Fibroblast of pulmonary artery (primary cell): ENCODE measurements at places on chromosomes 6 and 20.

DNA sequence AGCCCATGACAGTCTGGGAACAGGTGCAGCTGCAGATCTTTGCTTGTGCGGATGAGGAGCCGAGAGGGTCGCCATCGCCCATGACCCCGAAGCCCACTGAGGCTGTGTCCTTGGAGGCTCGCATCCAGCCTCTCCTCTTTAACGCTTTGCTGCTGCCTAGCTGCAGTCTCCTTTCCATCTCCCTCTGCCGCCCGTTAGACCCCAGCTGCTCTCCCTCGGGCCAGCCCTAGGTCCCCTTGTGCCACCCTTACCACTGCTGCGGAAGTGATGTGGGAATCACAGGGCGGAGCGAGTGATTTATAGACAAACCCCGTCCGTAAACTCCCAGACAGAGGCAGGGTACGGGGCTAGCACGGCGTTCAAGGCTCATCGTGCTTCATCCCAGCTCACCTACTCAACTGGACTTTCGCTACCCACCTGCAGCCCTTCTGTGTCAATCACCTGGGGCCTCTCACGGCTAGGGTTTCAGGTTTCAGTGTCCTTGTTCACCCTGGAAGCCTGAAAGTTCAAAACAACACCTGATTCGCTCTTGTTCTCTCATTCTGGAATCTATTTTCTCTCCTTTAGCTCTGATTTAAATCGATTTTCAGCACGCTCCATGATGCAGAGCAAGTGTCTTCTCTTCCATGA is 76.1 kb downstream of the PAX1 start:
- DNase-seq: no peak

- DNase-seq: no peak
These were observed 19.1 kb downstream of the B4GALT5 start for GRCh38 chr20:49694450-49695071.

GRCh38 chr20:46752728-46753127 is 43.3 kb downstream of the SLC2A10 start:
- peak; percentile 74 for DNase-seq

- DNase-seq: no peak
These were observed 58.4 kb upstream of the TOP1 start for GRCh38 chr20:40970218-40970617.

DNA sequence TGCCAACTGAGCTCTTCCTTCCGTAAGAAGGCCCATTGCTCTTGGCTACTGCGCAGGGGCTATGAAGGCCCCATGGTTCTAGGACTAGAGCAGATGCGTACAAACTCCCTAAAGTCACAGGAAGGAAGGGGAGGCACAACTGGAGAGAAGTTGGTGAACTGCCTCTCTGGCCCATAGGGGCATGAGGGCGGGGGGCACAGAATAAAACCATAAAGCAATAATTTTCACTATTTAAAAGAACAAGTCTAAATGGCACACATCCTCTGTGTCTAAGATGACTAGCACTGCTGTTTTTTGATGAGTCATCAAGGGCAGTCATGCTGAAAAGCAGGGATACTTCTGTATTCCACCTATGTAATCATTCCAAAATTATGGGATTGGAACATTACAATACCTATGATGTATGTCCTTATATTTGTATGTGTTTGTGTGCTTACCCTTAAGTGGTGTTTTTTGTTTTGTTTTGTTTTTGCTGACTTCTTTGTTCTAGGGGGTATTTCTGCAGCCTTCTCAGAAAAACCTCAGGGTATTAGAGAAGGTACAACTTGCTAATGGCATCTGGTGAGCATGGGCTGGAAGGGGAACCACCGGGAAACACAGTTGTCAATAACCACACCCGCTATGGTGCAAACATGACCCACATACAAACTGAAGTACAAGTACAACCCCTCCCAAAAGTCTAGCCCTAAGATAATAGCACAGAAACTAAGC is 36.9 kb downstream of the B4GALT5 start:
- DNase-seq: peak; percentile 42

DNA sequence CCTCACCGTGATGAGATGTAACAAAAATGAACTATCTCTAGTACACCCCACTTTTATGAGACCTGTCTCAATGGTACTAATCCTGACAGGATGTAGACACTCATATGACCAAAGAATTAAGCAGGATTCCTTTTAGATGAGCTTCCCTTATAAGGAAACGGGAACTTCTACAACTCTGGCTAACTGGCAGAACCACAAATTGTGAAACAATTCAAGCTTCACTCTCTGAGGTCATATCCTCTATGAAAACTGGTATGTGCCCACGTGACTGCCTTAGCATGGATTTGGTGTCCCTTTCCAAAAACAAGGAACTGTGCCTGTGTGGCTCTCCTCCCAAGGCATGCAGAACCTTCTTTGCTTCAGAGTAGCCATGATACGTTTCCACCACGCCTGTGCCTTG is 14.1 kb upstream of the CPNE5 start:
- peak; percentile 96 for DNase-seq

GRCh38 chr6:92376691-92377090 is 1042.7 kb downstream of the EPHA7 start:
- no peak for DNase-seq

DNA sequence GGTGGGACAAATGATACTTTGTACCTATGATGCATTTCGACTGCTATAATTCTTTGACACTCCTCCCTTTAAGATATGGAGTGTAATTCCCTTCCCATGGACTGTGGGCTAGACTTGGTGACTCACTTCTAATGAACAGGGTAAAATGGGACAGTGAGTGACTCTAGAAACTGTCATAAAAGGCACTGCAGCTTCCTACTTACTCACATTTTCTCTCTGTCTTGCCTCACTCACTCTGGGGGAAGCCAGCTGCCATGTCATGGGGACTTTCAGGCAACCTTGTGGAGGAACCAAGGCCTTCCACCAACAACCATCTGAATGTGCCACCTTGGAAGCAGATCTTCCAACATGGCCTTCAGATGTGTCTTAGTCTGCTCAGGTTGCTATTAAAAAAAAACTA is 12.9 kb upstream of the GFOD1 start:
- no peak for DNase-seq

- no peak for DNase-seq
These were observed 399.9 kb downstream of the DOK5 start for GRCh38 chr20:54875307-54875706.

DNA sequence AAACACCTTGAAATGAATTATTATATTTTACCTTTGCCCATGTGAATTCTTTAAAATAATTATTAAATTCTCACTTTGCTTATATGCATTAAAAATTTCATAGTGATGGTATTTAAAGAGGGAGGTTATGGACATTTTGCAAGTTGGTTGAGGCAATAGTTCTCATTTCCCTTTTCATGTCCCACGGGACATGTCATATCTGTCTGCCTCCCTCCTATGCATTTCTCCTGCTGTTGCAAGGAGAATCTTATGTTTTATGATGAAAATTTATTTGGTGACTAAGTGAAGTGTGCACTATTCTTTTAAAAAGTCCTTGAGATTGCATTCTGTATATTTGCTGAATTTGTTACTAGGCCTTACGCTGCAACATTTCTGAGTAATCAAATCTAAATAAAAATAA is 67.2 kb downstream of the UTRN start:
- DNase-seq: peak; percentile 65

DNA sequence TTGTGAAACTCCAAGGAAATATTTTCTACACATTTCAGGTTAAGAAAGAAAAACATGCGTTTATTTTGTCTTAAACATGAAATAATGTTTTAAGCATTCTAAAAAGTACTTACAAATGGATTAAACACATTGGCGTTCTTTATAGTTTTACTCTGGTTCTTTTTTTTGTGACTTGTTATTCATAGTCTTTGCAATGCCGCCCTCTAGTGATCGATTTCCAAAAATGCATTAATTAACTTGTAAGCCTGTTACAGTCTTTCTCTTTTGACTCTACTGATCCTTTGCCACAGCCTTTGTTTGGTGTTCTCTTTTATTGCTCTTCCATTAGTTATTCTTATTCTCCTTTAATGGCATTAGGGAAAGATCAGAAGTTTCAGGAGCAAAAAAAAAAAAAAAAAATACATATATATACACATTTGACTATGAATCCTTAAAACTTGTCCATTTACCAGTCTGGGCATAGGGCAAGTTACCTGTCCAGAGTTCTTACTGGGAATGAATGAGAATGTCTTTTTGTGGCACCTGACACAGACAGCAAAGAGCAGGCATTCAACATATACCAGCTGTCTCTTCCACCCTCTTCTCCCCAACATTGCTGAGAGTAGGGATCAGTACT is 59.9 kb downstream of the MACROD2 start:
- peak; percentile 79 for DNase-seq

- DNase-seq: no peak
These were observed 144.7 kb downstream of the QRSL1 start for GRCh38 chr6:106773996-106774629.

GRCh38 chr6:16450821-16451220 is 212.4 kb downstream of the GMPR start:
- DNase-seq: peak; percentile 24

- DNase-seq: no peak
These were observed 173.8 kb upstream of the NRSN1 start for GRCh38 chr6:23952245-23952644.

GRCh38 chr6:14458669-14459266 is 341.2 kb downstream of the CD83 start:
- peak; percentile 94 for DNase-seq

- DNase-seq: no peak
These were observed 63.6 kb upstream of the NAA20 start for GRCh38 chr20:19953606-19954005.

GRCh38 chr6:99645986-99646385 is 39.4 kb downstream of the PRDM13 start:
- no peak for DNase-seq

DNA sequence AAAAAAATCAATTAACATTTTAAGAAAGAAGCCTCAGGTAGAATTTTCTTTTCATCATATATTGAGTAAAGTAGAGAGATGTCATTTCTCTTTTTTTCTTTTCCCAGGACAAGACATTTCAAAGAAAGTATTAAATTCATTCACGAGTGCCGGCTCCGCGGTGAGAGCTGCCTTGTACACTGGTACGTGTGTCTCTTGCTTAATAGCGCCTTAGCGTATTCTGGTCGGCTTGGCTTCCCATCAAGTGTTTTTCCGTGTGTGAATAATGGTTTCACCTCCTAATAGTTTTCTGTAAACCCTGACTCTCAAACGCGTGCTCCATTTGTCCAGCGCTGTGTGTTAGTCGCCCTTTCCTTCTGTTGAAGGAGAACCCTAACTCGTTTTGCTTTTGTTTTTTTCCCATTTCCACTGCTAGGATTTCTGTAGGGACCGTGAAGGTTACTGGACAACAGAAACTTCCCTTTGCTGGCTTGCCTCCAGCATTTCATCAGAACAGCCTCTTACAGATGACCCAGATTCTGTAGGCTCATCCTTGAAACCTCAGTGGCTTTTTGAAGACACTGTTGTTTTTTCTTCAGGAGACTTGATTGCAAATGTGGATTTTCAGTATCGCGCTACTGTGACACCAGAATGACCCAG is 45.7 kb upstream of the IRF4 start:
- DNase-seq: peak; percentile 17

DNA sequence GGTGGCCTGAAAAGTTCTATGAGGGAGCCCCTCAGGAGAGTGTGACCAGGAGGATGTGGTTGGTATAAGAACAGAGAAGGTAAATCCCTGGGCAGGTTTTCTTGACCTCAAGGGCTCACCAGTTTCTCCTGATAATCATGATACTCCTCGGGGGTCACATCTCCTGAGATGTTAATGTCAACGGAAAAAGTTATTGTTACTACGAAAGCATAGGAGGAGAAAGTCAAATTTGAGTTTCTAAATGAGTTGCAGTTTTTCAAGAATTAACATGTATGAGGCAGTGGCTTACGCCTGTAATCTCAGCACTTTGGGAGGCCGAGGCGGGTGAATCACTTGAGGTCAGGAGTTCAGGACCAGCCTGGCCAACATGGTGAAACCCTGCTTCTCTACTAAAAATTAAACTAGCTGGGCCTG is 23.4 kb downstream of the MGME1 start:
- no peak for DNase-seq

DNA sequence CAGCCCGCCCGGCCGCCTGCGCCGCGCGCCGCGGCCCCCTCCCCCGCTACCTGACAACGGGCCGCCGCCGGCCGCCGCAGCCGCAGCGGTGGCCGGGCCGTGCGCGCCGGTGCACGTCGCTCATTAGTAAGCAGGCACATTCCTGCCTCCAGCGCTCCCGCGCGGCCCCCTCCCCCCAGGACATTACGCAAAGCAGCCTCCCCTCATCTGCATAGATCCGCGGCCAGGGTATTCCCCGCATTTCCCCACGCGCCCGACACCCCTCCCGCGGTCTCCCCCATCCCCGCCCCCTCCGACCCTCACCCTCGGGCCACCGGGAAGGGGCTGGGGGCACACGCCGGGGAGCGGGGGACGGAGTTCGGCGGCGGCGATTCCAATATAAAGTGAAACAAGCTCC is at the start of gene HIVEP2:
HIVEP2 (minus strand) TSS at position 128 of the 397 bp plus-strand sequence. CDS start 170,438 bp downstream, outside the sequence.
- DNase-seq: peak; percentile 91

DNA sequence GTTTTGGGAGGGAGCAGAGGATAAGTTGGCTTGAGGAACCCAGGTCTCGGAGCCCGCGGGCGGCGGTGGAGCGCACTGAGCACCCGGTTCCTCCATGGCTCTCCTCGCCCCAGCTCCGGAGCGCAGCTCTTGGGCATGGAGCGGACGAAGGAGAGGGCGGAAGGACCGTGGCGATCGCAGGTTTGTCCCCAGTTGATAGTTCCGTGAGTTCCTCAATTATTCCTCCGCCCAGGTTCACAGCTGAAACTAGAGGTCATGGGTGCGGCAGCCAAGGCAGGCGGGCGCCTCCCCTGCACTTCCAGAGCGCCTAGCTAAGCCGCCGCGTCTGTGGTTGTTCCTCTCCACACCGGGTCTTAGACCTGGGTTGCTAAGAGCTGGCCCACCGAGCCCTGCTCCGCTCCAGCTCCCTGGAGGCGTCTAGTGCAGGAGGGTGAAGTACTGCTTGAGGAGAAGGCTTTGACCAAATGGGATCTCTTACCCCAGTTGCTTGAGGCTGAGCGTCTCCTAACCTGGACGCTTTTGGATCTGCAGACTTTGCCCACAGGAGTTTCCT is at the start of gene HTR1B:
HTR1B (minus strand) TSS at position 184 of the 553 bp plus-strand sequence; CDS start at position 96, 88 bp downstream.
- no peak for DNase-seq

DNA sequence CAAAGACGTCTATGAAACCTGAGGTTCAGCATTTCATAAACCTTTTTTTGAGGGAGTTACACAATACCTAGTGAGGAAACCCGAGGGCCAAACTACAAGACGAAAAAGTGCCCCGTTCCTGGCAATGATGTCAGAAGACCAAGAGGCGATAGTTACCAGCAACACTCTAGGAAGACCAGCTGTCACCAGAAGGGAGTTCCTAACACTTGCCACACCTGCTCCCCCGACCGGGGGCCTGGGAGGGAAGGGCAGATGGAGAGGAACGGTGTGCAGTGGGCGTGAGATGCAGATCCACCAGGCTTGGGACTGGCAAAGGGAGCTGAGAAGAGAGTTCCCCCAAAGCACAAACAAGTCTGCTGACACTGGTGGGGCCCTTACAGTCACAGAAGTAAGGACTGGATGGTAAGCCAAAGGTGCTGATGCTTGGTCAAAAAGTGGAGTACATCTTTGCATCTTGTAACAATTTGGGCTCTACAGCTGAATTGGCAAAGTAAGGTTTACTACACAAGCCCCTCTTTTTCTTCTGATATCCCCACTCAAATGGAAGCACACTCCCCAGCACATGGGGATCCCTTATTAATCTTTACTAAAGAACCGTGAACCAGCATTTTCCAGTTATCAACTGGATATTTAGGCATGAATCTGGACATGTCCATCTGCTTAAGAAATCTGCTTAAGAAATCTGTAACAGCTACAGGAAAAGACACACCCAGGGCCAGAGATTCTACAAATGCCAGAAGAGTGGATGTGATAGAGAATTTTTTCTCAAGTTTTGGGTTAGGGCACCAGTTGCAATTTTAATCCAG is 38.5 kb downstream of the PANK2 start:
- DNase-seq: peak; percentile 78
